Brain pericyte (primary cell): ENCODE measurements at places on chromosomes 2 and 18.

- DNase-seq = no peak
These were observed 44.1 kb downstream of the TGOLN2 start for GRCh38 chr2:85283641-85284040.

DNA sequence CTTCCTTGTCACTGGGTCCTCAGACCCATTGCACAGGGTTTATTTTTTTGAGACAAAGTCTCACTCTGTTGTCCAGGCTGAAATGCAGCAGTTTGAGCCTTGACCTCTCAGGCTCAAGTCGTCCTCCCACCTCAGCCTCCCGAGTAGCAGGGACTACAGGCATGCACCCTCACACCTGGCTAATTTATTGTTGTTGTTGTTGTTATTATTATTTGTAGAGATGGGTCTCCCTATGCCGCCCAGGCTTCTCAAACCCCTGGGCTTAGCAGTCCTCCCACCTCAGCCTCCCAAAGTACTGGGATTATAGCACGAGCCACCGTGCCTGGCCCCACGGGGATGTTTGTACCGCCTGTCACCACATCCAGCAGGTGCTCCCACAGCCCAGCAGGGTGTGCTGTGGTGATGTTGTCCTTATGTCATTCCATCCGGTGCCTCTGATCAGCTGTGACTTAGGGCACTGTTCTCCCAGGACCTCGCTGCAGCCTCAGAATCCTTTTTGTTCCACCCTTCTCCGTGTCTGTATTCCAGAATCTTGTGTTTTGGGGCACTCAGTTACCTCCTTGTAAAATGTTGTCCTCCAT, 182.3 kb downstream of the INO80D start:
- no peak for DNase-seq

GRCh38 chr2:9252002-9252357, 45.4 kb downstream of the ASAP2 start:
- DNase-seq = no peak

DNA sequence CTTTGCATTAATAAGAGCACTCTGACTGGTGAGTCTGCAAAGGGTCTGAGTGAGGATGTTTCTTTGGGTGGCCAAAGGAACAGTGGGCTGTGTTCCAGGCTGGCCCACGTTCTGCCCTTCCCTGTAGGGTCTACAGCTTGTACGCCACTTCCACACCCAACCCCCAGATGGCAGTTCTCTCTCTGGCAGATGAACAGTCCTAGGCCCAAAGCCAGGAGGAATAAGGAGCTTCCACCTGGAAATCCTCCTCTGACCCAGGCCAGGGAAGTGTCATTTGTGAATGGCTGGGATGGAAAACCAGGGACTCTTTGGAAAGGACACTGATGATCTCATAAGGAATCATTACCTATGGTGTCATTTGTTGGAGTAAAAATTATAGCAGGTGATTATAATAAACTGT, 6.6 kb downstream of the OTOF start:
- no peak for DNase-seq

DNA sequence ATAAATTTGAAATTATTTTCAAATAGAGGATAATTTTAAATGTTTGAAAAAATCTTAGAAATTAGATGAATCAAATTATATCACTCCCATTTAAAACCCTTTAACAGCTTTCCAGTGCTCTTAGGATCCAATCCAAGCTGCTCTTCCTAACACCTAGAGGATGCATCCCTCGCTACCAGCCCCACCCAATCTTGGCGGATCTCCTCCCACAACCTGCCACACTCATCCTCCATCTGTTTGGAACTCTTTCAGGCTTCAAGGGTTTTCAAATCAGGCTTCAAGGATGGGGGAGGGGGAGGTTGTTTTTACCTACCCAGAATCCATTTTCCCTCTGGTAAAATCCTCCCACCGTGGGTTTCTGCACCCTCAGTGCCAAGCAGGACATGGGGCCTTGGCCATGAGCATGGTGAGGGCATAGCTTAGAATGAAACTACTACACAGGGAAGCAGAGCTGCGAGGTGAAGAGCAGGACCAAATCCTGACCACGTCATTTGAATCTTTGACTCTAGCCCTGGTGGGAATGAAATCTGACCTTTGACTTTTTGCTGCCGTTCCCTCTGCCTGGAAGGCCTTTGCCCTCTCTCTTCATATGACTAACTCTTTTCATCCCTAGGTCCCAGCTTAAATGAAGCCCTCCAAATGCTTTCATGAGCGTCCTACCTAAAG, 113.0 kb upstream of the MAPRE2 start:
- no peak for DNase-seq

DNA sequence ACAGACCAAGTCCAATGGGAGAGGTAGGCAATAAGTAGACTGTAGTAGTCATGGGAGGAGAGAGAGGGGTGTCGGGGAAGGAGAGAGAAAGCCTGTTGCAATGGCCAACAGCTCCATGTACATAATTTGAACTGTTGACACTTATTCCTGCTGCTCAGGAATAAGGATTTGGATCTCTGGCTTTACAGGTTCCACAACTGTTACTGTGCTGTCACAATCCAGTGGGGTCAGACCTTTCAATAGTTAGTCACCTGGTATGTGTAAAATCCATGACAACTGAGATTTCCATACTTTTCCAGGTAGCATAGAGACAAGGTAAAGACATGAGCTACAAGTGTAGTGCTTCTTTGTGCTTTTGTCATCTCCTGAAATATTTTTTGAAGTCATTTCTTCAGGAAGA, 47.5 kb upstream of the RIOK3 start:
- no peak for DNase-seq

GRCh38 chr18:34212511-34212910, 12.2 kb downstream of the NOL4 start:
- no peak for DNase-seq

GRCh38 chr2:183597841-183598240, 473.6 kb downstream of the NUP35 start:
- no peak for DNase-seq

DNA sequence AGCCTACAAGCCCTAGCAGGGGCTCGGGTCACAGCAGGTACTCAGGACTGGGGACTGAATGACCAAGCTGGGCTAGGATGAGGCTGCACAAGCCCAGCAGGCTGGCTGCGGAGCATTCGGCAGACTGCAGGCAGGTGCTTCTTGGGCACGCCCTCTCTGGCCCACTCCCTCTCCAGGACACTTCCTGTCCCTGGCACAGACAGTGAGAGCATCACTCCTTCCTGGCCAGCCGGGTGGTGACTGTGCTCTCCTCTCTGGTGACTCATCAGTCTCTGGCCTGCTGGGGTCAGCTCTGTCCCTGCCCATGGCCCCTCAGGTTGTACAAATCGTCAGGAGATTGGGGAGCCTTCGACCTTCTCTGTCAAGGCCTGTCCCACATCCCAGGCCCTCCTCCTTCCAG, 22.5 kb downstream of the C1QL2 start:
- no peak for DNase-seq

GRCh38 chr18:21602299-21602587, 1.7 kb upstream of the ESCO1 start:
- no peak for DNase-seq

GRCh38 chr2:121513597-121514333, 16.9 kb upstream of the RNU4ATAC start:
- DNase-seq = no peak

- no peak for DNase-seq
These were observed 20.8 kb upstream of the GCG start for GRCh38 chr2:162172802-162173370.

GRCh38 chr18:57859314-57859713, 56.2 kb upstream of the ATP8B1 start:
- DNase-seq = no peak

- no peak for DNase-seq
These were observed 158.5 kb upstream of the LMAN1 start for GRCh38 chr18:59517446-59518165.

DNA sequence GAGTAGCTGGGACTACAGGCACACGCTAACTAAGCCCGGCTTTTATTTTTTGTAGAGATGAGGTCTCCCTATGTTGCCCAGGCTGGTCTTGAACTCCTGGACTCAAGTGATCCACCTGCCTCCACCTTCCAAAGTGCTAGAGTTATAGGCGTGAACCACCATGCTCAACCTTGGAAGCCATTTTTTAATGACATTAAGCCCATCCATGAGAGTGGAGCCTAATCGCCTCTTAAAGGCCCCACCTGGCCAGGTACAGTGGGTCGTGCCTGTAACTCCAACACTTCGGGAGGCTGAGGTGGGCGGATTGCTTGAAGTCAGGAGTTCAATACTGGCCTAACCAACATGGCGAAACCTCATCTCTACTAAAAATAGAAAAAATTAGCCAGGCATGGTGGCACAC, 41.6 kb upstream of the TFCP2L1 start:
- DNase-seq = no peak

DNA sequence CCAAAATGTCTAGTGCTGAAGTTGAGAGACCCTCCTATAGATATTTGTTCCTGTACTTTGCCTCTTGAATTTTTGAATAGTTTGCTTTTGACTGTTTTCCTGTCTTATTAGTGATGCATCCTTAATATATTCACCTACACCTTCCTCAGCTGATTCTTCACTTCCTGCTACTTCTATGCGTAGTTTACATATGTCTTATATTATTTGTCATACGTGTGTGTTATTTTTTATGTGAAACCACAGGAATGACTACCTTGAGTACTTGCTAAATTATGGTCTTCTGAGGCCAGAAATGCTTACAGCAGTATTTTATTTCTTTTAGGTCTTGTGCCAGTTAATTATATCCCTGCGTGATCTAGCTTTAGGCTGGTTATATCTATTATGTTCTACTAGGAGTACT, 9.9 kb downstream of the UBE2E3 start:
- no peak for DNase-seq

GRCh38 chr2:209973328-209973727, 29.1 kb upstream of the RPE start:
- DNase-seq = no peak

- no peak for DNase-seq
These were observed 535.4 kb upstream of the RAB6C start for GRCh38 chr2:129443865-129444739.

DNA sequence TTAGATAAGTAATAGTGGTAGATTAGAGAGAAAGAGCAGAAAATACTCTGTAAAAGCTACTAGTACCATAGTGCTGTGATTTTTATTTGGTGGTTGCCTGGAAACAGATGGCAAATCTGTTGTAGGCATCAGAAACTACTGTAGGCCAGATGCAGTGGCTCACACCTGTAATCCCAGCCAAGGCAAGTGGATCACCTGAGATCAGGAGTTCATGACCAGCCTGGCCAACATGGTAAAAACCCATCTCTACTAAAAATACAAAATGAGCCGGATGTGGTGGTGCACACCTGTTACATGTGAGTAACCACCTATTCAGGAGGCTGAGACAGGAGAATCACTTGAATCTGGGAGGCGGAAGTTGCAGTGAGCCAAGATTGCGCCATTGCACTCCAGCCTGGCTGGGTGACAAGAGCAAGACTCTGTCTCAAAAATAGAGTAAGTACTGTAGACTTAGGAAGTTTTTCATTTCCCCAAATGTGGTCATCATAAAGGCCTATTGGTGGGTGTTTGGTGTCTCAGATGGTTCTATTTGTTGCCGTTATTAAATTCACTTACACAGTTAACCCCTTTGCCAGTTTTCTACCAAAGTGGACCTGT, 79.6 kb downstream of the SPTBN1 start:
- DNase-seq = no peak

DNA sequence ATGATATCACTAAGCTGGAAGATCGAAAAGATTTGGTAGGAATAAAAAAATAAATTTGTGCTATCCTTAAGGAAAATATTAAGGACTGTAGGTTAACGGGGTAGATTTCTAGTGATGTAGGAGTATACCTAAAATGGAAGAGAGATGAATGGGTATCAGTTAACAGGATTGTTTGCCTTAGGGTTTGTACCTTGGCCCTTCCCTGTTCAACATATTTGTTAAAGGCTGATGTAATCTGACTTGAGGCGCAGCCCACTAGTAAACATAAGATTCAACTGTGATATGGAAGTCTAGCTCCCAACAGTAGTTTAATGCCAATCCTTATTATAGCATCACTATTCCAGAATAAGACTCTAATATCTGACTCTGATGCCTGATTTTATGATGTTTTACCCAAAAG, 685.2 kb downstream of the DCC start:
- no peak for DNase-seq

DNA sequence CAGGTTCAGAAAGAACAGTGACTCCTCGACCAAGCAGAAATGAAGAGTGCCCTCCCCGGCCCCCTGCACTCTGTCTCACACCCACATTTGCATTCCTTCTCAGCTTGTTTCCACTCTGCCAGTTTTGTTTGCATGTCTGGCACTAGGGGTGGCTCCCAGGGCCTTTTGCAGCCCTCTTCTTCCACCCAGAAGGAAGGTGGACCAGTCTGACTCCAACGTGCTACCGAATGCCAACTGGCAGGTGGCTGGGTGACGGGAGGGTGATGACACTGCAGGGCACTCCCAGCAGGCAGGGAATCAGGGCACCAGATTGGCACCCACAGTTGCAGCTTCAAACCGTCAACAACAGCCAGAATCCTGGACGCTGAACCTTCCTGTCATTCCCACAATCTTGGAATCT, 371.1 kb downstream of the TXNL1 start:
- DNase-seq = no peak

DNA sequence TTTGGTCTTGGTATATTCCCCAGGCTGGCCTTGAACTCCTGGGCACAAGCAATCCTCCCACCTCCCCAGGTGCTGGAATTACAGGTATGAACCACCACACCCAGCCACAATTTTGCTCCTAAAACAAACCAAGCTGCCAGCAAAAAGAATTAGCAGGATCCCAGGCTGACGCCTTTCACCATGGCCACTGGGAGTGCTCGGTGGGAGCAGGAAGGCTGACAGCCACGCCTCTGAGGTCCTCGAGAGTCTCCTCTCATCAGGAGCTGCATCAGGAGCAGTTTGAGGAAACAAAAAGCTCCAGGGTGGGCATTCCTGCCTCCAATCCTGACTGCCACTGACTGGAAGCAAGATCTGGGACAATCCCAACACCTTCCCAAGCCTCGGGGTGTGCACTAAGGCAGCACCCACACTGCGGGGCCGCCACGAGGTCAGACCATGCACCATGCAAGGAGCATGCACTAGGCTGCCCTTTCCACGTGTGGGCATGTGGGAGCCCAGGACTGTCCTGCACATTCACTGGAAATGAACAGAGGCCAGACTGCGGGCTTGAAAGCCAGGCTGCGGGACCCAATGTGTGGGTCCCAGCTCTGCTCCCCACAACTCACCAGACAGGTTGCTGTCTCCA, 51.4 kb downstream of the TFCP2L1 start:
- no peak for DNase-seq

DNA sequence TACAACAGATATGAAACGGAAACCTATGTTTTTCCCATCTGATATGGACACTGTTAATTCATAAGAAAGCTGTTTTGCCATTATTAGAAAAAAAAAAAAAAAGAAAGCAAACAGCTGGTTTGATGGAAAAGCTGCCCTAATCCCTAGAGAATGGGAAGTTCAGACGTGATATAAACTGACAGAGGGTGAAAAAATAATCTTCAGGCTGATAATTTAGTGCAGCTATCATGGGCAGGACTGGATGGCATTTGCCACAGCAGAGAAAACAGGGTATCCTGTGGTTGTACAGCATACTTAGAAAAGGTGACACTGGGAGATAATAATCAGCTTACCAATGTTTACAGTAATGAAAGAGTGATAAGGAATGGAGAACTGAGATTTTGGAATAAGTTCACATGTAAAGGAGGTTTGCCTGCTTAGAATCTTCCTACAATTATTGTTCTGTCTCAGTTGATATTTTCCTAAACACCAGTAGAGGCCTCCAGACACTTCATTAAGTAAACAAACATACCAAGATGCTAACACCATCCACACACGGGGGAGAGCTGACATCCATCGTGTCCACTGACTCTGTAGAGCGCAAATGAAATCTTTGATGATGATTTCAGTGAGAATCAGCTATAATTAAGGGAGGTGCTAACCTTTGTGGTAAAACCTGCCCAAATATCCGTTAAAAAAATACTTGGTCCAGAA, 211.6 kb upstream of the MMADHC start:
- DNase-seq = no peak
